Stimulated activated CD8-positive, alpha-beta memory T cell treated with anti-CD3 and anti-CD28 coated beads, Interleukin-7, amount 100 ng/mL, for 24 hours (primary cell): ENCODE measurements at places on chromosomes 2 and 18.

- DNase-seq: no peak
These were observed 190.9 kb upstream of the FOSL2 start for GRCh38 chr2:28201671-28202180.

- no peak for DNase-seq
These were observed 39.6 kb downstream of the ASB1 start for GRCh38 chr2:238466243-238466756.

DNA sequence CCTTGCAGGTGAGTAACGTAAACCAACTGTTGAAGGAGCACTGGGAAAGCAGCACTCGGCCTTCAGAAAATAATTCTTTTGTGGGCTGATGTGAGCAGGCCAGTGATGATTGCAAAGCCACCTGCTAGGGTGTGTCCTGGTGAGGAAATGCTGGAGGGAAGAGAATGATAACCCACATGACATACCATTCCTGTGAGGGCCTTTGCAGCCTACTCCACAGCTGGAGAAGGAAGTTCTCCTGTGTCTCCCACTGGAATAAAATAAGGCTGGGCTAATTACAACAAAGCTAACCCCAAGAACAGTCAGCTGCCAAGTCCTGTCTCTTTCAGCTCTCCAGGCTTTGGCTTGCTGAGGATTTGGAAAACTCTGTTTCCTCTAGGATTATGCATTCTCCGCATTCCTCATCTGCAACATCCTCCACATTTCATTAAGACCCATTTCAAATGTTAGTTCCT lies 16.7 kb upstream of the DSG1 start:
- no peak for DNase-seq

DNA sequence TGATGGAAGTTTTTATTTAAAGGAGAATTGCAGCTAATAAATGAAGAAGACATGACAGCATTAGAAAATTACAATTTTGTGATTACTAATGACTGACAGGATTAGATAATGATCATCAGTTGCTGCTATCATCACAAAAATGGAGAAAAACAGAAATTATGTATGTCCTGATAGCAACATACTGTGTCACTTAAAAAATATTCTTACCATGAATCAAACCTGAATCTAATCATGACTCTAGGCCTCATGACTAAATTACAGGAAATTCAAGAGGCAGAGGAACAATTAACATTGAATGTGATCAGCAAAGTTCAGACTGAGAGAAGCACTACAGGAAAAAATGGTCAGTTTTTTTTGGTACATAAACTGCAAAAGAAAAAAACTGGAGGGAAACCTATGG lies 147.8 kb downstream of the PMAIP1 start:
- no peak for DNase-seq

DNA sequence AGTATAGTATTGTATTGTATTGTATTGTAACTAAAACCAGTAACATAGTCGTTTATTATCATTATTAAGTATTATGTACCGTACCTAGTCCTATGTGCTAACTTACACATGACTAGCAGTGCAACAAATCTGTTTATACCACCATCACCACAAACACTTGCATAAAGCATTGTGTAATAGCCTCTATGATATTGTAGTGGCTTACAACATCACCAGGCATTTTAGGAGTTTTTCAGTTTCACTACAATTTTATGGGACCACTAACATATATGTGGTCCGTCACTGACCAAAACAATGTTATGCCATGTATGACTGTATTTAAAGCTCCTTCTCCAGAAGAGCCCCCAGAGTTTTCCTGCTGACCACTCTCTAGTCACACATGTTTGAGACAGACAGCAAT lies 306.2 kb downstream of the SETBP1 start:
- no peak for DNase-seq
